ENCODE measurements at places on chromosomes 16 and 17.

DNA sequence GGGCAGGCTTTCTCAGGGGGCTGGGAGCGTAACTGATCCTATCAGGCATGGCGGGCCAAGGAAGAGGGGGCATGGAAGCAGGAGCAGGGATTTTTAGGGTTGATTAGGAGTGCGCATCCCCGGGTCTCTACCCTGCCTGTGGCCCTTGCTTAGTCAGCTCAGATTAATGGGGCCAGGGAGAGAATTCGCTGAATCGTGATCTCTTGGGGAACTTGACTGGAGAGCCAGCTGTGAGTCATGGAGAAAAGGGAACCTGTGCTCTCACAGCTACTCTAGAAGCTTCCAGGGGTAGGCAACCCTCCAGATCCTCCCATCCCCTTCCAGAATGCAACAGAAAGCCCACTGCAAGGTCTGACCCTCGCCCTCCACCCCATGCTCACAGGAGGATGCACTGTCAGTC is 3.6 kb downstream of the FOXN1 start:
- DNase-seq = no peak

DNA sequence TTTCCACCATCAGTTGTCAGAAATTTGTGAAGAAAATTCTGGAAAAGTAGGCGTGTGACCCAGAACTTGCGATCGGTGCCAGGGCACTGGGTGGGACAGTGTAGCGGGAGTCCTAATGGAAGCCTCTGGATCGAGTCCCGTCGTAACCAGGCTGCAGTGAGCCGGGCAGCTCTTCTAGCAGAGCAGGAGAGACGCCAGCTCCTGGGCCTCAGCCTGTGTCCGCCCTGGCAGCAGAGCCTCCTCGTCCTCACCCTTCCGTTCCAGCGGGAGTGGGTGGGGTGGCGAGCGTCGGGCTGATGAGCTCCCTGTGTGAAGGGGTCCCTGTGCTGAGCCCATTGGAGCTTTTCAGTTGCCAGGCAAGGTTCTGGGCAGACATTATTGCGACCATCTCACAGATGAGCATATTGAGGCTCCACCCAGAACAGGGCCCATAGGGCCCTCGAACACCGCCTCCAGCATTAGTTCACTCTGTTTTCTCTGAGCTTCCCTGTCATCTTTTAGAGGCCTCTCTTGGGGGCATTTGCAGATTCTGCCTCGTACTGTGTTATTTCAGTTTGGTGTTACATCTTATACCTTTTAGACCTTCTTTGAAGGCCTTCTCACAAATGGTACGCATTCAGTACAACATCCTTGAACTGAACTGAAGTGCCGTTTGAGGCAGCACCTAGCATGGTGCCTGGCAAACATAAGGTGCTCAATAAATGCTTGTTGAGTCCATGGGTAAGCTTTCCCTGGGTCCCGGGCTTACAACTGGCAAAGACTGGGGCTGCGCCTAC is 207.1 kb upstream of the CIBAR2 start:
- DNase-seq = no peak

GRCh38 chr17:32484041-32484461 is 2.7 kb upstream of the CDK5R1 start:
- no peak for DNase-seq

GRCh38 chr17:67824735-67825626 is at the start of gene BPTF:
TSS of gene BPTF (plus strand) at chr17:67825503. CDS start at chr17:67825725, 222 bp downstream.
- peak; percentile 95 for DNase-seq

GRCh38 chr16:59699786-59700185 is 965.7 kb upstream of the GOT2 start:
- DNase-seq = no peak

DNA sequence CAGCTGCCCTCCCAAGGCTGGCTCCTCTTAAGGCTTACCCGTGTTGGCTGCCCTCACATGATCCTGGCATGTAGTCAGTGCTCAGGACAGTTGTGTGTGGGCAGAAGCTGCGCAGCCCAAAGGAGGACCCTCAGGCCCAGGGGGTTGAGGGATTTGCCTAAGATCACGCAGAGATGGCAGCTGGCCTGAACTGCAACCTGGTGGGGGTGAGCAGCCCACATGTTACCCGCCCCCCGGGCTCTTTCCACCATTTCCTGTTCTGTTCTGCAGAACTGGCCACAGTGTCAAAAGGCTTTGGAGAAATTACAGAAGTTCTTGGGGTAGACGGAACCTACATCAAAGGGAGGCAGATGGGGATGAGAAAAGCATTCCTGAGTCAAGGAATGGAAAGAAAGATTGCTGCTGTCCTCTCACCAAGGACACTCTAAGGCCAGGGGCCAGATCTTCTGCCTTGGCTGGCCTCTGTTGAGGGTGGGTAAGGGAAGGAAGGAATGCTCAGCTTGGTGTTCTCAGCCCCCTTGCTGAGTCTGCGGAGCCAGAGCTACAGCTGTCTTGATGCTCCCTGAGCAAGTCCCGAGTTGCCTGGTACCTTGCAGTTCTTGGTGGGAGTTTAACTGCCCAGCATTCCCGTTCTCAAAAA is 53.0 kb downstream of the EPN2 start:
- DNase-seq = no peak

DNA sequence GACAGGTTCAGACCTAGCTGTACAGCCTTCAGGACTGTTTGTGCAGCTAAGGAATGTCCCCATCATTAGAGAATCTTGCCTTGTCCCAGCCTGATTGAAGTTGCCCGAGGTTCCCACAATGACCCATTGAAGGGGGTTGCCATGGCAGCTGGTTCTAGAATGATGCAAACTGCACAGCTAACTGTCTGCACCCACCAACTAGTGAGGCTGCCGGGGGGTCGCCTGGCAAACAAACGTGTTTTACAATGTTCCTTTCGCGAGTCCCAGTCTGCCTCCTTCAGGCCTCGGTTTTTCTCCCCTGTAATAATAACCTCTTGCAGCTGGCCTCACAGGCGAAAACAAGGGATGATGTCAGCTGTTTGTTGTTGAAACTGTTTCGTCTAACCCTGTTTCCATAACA is 5.5 kb downstream of the C16orf96 start:
- DNase-seq = peak; percentile 30

GRCh38 chr17:65022751-65023700 is 33.5 kb downstream of the GNA13 start:
- DNase-seq = no peak

DNA sequence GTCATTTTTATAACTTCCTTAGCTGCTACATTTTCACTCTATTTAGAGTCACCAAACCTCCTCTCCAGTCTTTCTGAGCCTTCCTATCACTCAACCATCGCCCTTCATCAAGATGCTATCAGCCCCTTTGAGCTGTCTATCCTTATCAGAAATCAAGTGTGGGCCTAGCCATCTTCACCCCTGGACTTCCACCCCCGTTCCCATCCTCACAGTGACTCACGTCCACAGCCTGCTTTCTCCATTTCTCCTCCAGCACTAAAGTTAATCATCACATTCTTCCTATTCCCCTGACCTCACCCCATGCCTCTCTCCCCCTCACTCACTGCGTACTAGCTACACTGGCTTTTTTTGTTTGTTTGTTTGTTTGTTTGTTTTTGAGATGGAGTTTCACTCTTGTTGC is 2.4 kb upstream of the TEKT3 start:
- no peak for DNase-seq
